Fibroblast of skin of back (primary cell): ENCODE measurements at places on chromosomes 6 and 20.

- no peak for DNase-seq
These were observed 69.6 kb upstream of the THBS2 start for GRCh38 chr6:169323221-169323620.

GRCh38 chr20:2740702-2741101 lies 48.1 kb downstream of the EBF4 start:
- no peak for DNase-seq

DNA sequence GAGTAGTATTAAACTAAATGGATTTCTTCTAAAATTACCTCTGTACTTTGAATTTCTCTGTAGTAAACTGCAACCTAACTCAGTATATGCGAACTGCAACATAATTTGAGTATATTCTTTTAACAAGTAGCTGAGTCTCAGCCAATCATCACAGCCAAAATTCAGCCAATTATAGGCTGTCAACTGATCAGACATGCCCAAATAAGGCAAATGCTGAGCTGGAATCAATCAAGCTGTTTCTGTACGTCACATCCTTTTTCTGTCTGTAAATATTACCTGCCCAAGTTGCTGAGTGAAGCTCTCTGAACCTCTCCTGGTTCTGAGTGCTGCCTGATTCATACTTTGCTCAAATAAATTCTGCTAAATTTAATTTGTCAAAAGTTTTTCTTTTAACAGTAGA lies 9.5 kb upstream of the C6orf58 start:
- DNase-seq: no peak

DNA sequence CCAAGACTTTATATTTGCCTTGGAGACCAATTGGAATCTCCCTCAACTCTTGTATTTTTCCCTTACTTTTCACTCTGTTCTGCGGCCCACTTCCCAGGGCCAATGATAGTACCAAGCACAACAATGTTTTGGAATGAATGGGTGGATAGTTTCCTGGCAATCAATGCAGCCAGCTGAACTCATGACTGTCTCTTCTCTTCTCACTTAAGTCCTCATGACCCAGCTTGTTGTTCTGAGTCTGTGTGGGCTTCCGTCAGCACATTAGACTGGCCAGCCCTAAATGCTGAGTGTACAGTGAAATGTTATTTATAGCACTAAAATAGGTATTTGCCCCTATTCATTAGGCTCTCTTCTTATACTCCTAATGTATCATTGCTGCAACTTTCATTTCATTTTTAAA lies 5.6 kb upstream of the MBOAT1 start:
- no peak for DNase-seq
